Stimulated activated CD8-positive, alpha-beta memory T cell treated with anti-CD3 and anti-CD28 coated beads, Interleukin-7, amount 100 ng/mL, for 48 hours (primary cell): ENCODE measurements at places on chromosomes 7 and 10.

GRCh38 chr10:89086801-89087521 lies 96.4 kb downstream of the FAS start:
- DNase-seq: no peak

DNA sequence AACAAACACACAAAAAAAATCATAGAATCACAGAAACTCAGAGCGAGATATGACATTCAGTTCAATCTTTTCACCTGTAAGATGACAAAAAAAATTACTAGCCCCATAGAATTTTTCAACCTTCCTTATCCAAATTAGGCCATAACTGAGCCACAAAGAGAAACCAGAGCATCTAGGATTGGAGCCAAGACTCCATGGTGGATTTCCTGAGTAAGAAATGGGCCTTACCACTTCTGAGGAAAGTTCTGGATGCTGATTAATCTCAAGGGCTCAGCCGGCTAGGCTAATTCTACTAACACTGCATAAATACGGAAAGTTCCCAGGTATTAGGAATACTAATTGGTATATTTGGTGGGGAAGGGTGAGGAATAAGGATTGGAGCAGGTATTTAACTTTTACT lies 16.8 kb downstream of the LIPM start:
- DNase-seq: no peak

GRCh38 chr10:131444862-131445461 lies 133.4 kb upstream of the TCERG1L start:
- DNase-seq: no peak

DNA sequence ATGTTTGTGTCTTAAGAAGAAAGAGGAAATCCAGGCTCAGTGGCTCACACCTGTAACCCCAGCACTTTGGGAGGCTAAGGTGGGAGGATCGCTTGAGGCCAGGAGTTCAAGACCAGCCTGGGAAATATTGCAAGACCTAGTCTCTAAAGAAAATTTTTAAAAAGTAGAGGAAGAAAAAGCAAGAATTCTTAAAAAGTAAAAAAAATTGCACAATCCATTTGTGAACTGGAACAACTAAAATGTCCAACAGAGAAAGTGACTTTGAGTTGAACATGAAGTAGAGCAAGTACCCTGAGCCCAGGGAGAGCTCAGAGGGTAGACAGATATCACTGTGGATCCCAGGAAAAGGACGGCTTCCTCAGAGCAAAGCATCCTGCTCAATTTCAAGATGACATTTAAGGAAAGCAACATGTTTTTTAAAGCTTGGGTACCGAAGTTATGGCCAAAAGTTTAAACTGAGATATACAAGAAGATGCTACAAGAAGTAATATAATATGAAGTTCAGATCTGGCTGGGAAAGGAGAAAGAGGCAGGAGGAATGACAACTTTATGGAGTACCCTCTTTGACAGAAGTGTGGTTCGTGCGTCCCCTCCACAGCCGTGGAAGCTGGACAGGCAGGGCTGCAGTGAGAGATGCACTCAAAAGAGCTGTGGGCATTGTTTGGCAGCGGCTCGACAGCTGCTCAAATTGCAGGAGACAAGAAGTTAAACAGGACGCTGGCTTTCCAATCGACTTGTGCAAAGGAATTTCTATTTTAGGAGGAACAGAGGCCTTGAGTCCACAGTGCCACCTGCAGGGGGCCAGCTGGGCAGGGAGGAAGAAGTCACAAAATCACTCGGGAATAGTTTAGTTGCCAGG lies 201.3 kb downstream of the JCAD start:
- DNase-seq: no peak

GRCh38 chr10:122344741-122345258 lies 29.7 kb upstream of the PLEKHA1 start:
- no peak for DNase-seq

DNA sequence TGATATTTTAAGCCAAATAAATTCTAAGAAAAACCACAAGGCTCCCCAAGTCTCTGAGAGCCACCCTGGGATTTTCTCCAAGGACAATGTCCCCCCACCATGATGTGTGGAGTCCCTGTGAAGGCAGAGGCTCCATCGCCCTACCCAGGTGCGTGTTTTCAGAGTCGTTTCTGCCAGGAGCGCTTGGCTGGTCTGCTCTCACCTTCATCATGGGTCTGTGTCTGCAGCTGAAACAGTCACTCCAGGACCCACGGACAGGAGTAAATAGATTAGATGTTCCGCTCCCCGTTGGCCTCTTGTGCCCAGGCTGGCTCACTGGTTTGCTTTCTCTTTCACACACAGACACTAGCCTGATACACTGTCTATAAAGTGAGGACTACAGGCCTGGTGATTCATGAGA lies 217.5 kb downstream of the SFMBT2 start:
- peak; percentile 34 for DNase-seq

DNA sequence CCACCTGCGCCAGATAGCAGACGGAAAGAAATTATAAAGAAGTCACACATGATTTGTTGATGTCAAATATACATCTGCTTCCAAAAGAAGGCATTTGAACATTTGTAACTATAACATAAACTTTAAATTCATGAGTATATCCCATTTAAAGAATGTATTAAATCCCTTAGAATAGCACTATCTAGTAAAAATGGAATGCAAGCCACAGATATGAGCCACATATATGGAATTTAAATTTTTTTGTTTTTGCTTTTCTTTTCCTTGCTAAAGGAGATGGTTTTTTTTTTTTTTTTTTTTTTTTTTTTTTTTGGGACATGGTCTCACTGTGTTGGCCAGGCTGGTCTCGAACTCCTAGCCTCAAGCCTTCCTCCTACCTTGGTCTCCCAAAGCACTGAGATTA lies 730.8 kb downstream of the PHTF2 start:
- no peak for DNase-seq

DNA sequence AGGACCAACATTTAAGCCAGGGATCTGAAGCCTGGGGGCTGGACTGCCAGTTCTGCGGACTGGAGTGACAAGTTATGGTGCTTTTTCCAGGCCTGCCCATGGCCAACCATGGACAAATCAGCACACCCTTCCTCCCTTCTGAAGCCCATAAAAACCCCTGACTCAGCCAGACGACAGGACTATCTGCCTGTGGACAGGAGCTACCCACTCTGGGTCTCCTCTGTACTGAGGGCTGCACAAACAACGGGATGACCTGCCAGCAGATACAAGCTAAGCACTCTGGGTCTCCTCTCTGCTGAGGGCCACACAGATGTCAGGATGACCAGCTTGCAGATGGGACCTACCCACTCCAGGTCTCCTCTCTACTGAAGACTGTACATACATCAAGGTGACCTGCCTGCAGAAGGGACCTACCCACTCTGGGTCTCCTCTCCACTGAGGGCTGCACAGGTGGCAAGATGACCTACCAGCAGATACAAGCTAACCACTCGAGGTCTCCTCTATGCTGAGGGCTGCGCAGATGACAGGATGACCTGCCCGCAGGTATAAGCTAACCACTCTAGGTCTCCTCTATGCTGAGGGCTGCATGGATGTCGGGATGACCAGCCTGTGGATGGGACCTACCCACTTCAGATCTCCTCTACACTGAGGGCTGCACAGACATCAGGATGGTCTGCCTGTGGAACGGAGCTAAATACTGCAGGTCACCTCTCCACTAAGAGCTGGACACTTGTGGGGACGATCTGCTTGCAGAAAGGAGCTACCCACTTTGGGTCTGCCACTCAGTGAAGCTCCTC lies 110.1 kb upstream of the GPR22 start:
- DNase-seq: no peak

DNA sequence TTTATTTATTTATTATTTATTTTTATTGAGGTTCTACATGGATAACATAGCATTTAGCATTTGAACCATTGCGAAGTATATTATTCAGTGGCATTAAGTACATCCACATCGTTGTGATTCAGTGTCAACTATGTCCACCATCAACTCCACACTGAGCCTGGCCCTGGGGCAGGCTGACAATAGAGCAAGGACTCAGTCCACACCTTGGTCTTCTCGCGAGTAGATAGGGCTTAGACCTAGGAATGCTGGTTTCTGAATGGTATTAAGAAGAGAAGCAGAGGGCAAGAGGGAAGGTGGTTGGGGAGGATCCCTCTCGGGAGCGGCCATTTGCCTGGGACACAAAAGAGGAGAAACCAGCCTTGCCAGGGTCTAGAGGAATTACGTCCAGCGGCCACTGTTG lies 599.2 kb upstream of the MGMT start:
- DNase-seq: no peak

- no peak for DNase-seq
These were observed 208.9 kb upstream of the PRSS1 start for GRCh38 chr7:142540371-142540770.

DNA sequence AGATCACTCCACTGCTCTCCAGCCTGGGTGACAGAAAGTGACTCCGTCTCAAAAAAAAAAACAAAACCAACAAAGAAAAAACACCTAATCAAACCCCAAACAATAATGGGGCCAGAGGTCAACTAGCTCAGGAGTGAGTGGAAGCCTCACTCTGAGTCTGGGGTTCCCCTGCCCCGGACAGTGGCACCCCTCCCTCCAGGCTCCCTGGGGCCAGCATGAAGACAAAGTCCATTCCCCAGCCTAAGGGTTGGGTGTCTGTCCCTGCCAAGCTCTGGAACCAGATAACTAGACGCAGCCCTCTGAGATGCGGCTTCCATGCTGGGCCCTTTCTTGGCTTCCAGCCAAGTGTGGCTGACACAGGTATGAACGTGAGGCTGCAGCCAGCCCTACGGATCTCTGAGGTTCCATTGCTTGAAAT lies 1.7 kb upstream of the FUOM start:
- DNase-seq: no peak

DNA sequence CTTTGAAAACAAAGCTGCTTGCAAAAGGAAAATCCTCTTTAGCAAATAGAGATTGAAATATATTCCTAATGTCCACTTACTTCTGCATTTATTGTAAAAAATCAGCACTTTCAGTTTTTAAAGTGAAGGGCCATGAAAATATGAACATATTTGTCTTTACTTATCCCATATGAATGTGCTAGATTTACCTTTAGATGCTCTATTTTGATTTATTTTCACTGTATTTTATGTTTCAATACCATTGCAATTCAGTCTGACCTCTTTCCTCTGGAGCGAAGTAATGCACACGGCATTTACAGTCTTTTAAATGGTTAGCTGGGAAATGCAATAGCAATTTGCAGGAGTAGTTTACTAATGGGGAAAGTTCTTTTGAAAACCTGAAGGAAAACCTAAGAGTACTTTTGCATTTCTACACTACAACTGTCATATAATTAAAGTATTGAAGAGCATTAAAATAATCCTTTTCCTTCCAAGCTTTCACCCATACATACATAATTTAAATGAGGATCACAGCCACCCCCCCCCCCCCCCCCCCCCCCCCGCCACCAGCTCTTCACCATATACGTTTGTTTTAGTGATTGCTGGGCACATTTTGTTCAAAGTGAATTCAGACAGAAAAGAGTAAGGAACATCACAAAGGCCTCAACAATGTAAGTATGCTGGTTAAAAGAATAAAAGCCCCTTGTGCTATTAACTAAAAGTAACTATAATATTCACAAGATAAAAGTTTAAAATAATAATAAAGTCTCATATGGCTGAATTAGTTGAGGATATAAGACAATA lies 3.5 kb downstream of the SKIDA1 start:
- DNase-seq: no peak

- DNase-seq: no peak
These were observed 1.4 kb downstream of the KBTBD2 start for GRCh38 chr7:32890010-32890792.

DNA sequence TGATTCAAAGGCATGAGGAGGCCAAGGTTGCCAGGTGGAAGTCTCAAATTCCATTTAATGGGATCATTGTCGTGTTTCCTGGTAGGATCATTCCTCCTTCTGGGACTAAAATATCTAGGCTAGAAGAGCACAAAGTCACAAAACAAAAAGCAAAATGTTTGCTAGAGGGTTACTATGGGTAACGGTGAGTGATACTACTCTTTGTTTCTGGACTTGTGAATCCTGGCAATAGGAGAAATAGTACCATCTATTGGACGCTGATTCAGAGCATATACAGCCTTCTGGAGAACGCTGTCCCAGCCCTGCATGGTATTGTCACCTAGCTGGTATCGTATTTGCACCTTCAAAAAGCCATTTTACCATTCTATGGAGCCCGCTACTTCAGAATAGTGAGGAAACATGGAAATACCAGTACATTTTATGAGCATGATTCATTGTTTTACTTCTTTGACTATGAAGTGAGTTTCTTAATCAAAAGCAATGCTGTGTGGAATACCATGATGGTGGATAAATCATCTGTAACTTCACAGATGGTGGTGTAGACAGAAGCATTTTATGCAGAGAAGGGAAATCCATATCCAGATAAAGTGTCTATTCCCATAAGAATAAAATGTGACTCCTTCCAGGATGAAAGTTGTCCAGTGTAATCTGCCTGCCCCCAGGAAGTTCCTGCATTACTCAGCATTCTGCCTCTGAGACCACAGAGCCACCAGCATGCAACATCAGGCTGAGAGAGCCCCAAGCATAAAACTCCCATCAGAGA lies 361.0 kb downstream of the ETV1 start:
- DNase-seq: no peak

DNA sequence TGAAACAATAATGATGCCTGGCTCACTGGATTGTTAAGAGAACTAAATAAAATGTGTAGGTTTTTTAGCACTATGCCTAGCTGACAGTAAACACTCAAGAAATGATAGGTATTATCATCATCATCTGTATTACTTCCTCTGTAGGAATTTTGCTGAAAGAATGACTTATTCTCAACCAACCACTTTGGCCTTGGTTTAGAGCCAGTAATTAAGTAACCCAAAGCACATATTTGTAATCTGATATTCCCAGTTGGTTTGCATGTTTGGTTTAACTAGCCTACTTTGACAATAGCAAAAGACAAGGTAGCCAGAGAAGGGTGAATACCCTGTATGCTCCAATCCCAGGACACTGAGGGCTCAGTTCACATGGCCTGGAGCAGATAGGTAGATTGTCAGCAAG lies 34.4 kb downstream of the BCAP29 start:
- DNase-seq: no peak

GRCh38 chr10:119275085-119275484 lies 67.7 kb downstream of the GRK5 start:
- no peak for DNase-seq

DNA sequence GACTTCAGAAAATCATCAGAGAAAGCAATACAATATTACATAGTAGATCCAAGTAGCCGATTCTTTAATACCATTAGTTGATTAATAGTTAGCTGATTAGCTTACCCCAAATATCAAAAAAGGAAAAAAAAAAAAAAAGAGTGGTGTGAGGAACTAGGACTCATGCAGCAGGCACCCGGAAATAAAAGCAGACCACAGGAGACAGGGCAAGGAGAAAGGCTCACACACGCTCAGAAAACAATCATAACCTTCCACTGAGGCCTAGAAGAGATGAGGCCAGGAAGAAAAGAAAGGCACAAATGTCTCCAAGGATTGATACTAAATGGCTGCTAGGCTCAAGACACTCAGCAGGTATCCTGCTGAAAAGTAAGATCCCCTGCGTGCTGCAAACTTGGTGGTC lies 25.9 kb downstream of the TRDMT1 start:
- no peak for DNase-seq

- no peak for DNase-seq
These were observed 99.7 kb upstream of the CCDC6 start for GRCh38 chr10:60006062-60006461.

DNA sequence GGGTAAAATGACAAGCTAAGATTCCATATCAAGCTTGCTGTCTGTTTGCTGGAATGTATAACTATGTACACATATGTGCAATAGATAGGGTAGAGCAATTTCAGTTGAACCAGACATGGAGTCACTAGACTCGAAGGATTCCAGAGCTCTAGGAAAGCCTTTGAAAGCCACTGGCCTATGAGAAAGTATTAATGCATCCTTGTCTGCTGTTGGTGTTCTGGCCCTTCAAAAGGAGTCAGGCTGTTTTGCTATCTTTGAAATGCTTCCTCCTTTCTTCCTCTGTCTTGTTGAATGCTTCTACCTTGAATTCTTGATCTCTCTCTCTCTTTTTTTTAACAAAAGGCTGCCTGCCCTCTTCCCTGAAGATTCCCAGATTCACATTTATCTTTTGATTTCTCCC lies 20.8 kb upstream of the HGF start:
- no peak for DNase-seq
